ENCODE measurements at places on chromosomes 2 and 18.

DNA sequence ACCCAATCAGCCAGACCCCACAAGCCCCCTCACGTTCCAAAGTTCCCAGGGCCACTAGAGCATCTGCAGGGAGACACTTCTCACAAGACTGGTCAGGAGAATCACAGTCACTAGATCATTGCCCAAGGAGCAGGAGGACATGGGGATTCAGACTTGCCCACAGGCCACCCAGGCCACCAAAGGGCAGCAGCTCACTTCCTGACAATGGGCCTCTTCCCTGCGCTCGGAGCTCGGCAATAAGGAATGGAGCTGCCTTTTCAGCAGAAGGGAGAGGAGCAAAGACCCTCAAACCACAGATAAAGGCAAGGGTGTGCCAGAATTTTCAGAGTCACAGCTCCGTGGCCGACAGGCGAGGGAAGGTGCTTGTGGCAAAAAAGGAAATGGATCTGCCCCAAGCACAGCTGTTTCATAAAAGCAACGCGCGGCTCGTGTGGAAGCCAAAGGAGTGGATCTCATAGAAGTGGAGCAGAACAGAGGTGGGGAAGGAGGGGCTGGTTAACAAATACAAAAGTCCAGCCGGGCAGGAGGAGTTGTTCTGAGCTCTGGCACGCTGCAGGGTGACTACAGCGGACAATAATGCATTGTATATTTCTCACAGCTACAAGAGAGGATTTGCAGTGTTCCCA is 72.1 kb downstream of the EDAR start:
- peaks cover 47% of the 10 kb centered on the region for H3K4me1 ChIP-seq
- peak overlapping the region; percentile 53 for H3K27ac ChIP-seq
- H3K36me3 ChIP-seq = no peaks in the 10 kb centered on the region
- DNase-seq = no peak

GRCh38 chr18:53701697-53702096 is 522.8 kb downstream of the MBD2 start:
- no peak for DNase-seq
- H3K36me3 ChIP-seq = no peaks in the 10 kb centered on the region
- no peak overlapping the region for H3K4me3 ChIP-seq
- no peaks in the 10 kb centered on the region for H3K4me1 ChIP-seq

DNA sequence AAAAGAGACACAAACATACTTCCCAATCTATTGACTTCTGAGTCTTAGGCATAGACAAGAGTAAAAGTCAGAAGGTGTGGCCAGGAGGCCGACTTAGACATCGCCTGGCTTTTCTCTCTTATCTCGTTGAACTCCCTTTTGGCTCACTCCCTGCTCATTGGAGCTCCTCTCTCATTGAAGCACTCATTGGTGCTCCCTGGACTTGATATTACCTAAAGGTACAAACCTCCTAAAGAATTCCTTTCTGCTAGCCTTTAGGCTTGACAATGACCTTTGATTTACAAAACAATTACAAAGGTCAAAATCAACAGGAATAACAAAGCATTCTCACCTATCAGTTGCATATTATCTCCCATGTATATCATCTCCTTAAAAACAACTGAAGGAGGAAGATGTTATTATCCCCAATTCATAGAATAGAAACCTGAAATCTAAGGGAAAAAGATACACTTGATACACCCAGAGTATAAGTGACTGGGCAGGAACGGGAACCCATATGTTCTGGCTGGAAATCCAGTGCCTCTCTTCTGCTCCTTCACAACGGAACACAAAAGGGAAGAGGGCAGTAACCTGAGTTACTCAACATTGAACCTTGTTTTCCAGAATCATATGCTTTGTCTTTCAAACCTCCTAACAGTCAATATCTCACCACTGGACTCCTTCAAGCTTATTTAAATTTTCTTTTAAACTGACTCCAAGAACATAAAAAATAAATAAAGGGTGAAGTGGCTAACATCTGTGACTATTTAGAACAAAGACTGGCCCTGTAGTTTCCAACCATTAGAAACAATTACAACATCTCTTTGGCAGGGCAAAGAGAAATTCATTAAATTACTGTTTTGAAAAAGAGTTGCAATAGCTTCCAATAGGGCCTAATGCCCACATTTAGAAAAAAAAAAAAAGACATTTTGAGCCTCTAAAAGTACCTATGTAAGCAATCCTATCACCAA is 1247.9 kb downstream of the LRP1B start:
- no peak overlapping the region for H3K4me3 ChIP-seq
- H3K4me1 ChIP-seq = no peaks in the 10 kb centered on the region
- no peak for DNase-seq
- H3K27ac ChIP-seq = no peak overlapping the region
- no peaks in the 10 kb centered on the region for H3K36me3 ChIP-seq
- H3K27me3 ChIP-seq = no peaks in the 10 kb centered on the region

- H3K4me3 ChIP-seq = no peak overlapping the region
- no peaks in the 10 kb centered on the region for H3K36me3 ChIP-seq
- H3K4me1 ChIP-seq = peaks cover 64% of the 10 kb centered on the region
- H3K27me3 ChIP-seq = no peaks in the 10 kb centered on the region
- H3K27ac ChIP-seq = no peak overlapping the region
These were observed 111.5 kb upstream of the MGAT5 start for GRCh38 chr2:134142341-134142738.

GRCh38 chr2:129174143-129174542 is 805.3 kb upstream of the RAB6C start:
- H3K4me3 ChIP-seq = no peak overlapping the region
- no peak for DNase-seq
- H3K27ac ChIP-seq = no peak overlapping the region
- H3K36me3 ChIP-seq = no peaks in the 10 kb centered on the region
- no peaks in the 10 kb centered on the region for H3K27me3 ChIP-seq
- peaks cover 12% of the 10 kb centered on the region for H3K4me1 ChIP-seq

- no peak overlapping the region for H3K27ac ChIP-seq
- H3K4me1 ChIP-seq = peaks cover 16% of the 10 kb centered on the region
- DNase-seq = no peak
These were observed 688 bp downstream of the CDH20 start for GRCh38 chr18:61333746-61334490.

GRCh38 chr2:73984922-73985307 is 205 bp downstream of the TET3 start:
- H3K4me1 ChIP-seq = peaks cover 91% of the 10 kb centered on the region
- H3K36me3 ChIP-seq = no peaks in the 10 kb centered on the region
- H3K27me3 ChIP-seq = no peaks in the 10 kb centered on the region
- DNase-seq = no peak

- no peaks in the 10 kb centered on the region for H3K27me3 ChIP-seq
- no peak for DNase-seq
- H3K4me1 ChIP-seq = peaks cover 23% of the 10 kb centered on the region
These were observed at the start of gene ARHGAP25 for GRCh38 chr2:68734688-68735525. Gene ARHGAP25, plus strand, starts transcription at chr2:68734811. Its CDS starts 389 bp downstream, at chr2:68735200.

GRCh38 chr18:62808123-62808522 is 92.8 kb downstream of the PHLPP1 start:
- H3K4me3 ChIP-seq = no peak overlapping the region
- H3K27me3 ChIP-seq = no peaks in the 10 kb centered on the region
- no peak for DNase-seq
- H3K36me3 ChIP-seq = no peaks in the 10 kb centered on the region

- H3K27ac ChIP-seq = no peak overlapping the region
- DNase-seq = no peak
- no peak overlapping the region for H3K4me3 ChIP-seq
- H3K36me3 ChIP-seq = no peaks in the 10 kb centered on the region
- no peaks in the 10 kb centered on the region for H3K27me3 ChIP-seq
These were observed 85.0 kb downstream of the TANC1 start for GRCh38 chr2:159053161-159054031.

DNA sequence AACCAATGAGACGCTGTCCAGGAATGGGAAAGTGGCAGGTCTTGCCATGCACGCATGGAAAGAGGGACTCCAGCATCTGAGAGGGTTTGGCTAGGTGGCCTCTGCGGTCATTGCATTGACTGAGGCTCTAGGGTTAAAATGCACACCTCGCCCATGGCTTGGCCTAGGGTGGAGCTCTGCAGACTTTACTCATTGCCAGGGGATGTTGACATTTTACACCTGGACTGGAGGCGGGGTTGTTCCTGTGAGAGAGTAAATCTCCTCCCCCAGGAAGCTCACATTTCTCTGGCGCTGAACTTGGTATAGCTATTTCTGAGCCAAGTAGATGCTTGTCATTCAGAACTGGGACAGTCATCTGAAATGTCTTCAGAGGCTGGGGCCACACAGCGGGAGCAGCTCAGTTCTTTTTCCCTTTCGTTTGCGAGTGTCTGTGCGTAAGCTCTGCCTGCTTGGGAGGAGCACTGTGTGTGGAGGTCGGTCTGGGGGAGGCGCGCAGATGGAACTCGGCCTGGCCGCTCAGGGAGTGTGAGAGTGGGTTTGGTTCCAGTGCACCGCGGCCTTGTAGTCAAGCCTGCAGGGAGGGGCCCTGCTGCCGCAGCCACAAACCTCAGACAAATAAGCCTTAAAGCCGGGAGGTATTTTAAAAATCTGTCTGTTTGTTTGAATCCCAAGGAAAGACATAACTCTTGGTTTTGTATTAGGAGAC is 76.5 kb downstream of the LPIN1 start:
- peak overlapping the region; percentile 28 for H3K27ac ChIP-seq
- H3K4me3 ChIP-seq = peak overlapping the region; percentile 20

DNA sequence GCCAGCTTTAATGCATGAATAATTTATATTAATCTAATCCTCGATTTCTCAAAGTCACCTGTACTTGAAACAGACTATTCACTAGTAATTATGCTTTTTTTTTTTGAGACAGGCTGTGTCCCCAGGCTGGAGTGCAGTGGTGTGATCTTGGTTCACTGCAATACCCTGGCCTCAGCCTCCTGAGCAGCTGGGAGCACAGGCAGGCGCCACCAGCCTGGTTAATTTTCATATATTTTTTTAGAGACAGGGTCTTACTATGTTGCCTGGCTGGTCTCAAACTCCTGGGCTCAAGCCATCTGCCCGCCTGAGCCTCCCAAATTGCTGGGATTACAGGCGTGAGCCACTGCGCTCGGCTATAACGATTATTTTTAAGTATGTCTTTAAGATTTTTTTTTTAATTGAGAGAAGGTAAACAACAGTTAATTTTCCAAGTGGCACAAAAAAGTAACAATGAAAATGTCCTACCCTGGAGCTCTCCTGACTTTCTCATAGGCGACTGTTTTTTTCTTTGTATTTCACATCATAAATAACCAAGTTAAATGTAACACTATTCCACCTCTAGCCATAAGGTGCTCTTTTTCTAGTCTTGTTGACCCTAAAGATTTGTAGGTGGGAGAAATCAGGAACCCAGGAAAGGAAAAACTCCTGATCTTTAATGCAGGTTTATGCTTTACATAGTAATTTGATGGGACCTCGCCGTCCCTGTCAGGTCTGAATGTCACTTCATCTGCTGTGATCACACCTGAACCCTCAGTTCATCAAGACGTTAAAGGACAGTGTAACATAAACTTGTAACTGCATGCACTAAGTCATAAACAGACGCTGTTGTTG is 1.3 kb upstream of the ANKRD12 start:
- H3K4me1 ChIP-seq = peaks cover 17% of the 10 kb centered on the region
- peak overlapping the region; percentile 99 for H3K27ac ChIP-seq
- peaks cover 41% of the 10 kb centered on the region for H3K36me3 ChIP-seq
- no peaks in the 10 kb centered on the region for H3K27me3 ChIP-seq

- H3K4me3 ChIP-seq = no peak overlapping the region
- no peak for DNase-seq
- no peaks in the 10 kb centered on the region for H3K4me1 ChIP-seq
- no peak overlapping the region for H3K27ac ChIP-seq
- H3K36me3 ChIP-seq = no peaks in the 10 kb centered on the region
- no peaks in the 10 kb centered on the region for H3K27me3 ChIP-seq
These were observed 6.5 kb downstream of the GKN1 start for GRCh38 chr2:68980956-68981355.

GRCh38 chr2:119428488-119429224 is 3.0 kb upstream of the TMEM37 start:
- H3K27me3 ChIP-seq = no peaks in the 10 kb centered on the region
- H3K4me1 ChIP-seq = peaks cover 27% of the 10 kb centered on the region
- H3K4me3 ChIP-seq = no peak overlapping the region
- no peaks in the 10 kb centered on the region for H3K36me3 ChIP-seq
- H3K27ac ChIP-seq = peak overlapping the region; percentile 55

DNA sequence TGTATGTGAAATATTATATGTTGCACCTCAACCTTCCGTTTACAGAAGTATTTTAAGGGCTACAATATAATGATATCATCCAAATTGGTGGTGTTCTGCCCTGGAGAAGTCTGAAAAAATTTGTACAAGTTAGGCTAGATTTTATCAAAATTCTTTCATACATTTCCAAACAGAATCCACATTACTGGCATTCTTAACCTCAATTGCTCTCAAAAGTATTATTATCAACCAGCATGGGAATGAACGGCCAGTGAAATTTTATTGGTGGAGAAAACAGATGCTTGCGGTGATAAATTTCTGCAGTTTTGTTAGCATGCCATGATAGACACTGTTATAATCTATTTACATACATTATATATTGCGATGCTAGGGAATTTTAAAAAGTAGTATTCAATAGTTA is 88.3 kb upstream of the TFPI start:
- H3K4me3 ChIP-seq = no peak overlapping the region
- H3K36me3 ChIP-seq = no peaks in the 10 kb centered on the region
- no peak for DNase-seq
- H3K27me3 ChIP-seq = no peaks in the 10 kb centered on the region
- no peaks in the 10 kb centered on the region for H3K4me1 ChIP-seq

DNA sequence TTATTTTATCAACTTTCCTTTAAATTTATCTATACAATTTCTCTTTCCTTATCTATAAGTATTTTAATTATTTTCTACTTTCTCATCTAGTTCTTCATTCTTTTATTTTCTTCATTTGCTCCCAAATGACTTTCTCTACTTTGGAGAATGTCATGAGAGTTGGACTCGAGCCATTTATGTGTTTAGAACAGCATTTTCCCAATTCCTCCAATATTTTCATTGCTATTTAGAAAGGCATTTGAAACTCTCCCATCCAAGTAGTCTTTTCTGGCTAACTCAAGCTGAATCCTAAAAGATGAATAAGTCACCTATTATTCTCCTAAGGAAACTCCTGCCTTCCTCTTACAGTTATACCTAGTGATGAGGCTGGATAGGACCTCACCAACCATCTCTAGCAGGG is 15.8 kb upstream of the FEZ2 start:
- peaks cover 6% of the 10 kb centered on the region for H3K4me1 ChIP-seq
- H3K27ac ChIP-seq = no peak overlapping the region
- DNase-seq = no peak
- H3K27me3 ChIP-seq = peaks cover 4% of the 10 kb centered on the region
- no peak overlapping the region for H3K4me3 ChIP-seq

DNA sequence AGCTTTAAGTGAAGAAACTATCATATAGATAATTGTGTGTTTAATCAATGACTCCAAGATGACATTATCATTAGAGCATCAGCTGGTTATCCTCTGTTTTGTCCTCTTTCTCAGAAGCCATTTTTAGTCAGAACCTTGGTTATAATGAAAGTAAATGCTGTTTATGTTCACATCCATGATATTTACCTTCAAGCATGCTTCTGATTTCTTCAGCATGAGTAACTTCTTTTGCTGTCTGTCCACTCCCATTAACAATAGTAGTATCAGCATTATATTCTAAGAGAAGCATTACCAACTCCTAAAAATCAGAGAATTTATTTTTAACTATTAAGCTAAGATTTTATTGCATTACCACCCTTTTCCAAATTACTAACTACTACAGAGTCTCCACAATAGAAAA is 56.3 kb downstream of the OSBPL1A start:
- DNase-seq = no peak
- H3K27me3 ChIP-seq = no peaks in the 10 kb centered on the region
- H3K36me3 ChIP-seq = no peaks in the 10 kb centered on the region
- no peak overlapping the region for H3K27ac ChIP-seq
- H3K4me1 ChIP-seq = no peaks in the 10 kb centered on the region

GRCh38 chr2:196316050-196316430 is 144.7 kb upstream of the STK17B start:
- DNase-seq = no peak
- H3K27me3 ChIP-seq = no peaks in the 10 kb centered on the region
- H3K36me3 ChIP-seq = no peaks in the 10 kb centered on the region
- no peaks in the 10 kb centered on the region for H3K4me1 ChIP-seq
- H3K27ac ChIP-seq = no peak overlapping the region
- no peak overlapping the region for H3K4me3 ChIP-seq
